NCI-H1436 treated with DMSO at 0.1 percent for 48 hours (cell line): ENCODE measurements at places on chromosomes 1 and 21.

GRCh38 chr1:116881879-116882520, 27.7 kb upstream of the PTGFRN start:
- no peak for DNase-seq

GRCh38 chr1:185670187-185670627, 64.0 kb upstream of the HMCN1 start:
- no peak for DNase-seq

- DNase-seq = no peak
Measured at GRCh38 chr1:206947255-206947654, 989 bp upstream of the PIGR start.

DNA sequence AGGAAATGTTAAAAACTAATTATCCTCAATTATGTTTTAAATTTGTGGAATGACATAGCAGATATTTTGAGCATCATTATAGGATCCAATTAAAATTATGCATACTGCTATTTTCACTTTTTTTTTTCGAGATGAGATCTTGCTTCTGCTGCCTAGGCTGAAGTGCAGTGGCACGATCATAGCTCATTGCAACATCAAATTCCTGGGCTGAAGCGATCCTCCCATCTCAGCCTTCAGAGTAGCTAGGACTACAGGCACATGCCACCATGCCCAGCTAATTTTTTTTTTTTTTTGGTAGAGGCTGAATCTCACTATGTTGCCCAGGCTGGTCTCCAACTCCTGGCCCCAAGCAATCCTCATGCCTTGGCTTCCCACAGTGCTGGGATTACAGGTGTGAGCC, 11.3 kb upstream of the SLC1A7 start:
- no peak for DNase-seq

- DNase-seq = no peak
Measured at GRCh38 chr1:159011751-159012150, 2.0 kb downstream of the IFI16 start.

- no peak for DNase-seq
Measured at GRCh38 chr1:32470991-32471694, 6.3 kb downstream of the ZBTB8B start.

DNA sequence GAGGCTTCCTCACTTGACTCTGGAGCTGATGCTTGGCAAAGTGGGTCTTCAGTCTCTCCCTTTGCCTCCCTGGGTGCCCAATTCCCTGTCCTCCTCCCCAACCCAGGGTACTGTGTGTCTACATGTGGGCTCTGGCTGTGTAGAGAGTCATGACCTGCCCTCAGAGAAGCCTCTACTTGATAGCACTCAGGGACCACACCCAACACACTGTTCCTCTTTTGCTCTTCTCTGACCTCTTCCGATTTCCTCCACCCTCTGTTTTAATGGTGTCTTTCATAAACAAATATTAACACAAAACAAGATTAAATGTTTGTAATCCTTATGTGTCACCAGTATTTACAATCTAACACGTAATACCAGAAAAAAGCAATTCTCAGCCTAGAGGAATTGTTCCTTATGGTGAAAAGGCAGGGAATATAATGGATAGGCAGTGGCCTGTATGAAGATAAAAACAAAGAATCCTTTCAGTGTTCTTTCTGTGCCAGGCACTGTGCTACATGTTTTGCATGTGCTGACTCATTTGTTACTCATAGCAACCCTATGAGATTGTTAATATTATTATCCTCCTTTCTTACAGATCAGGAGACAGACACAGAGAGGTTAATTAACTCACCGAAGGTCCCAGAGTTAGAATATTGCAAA, 58.2 kb downstream of the HSD3B1 start:
- DNase-seq = no peak
